Putamen (tissue), 1 donor: ENCODE measurements at places on chromosomes 12 and 14.
A peak's percentile ranks its signal among the peaks of the same experiment; 100 is the strongest.

DNA sequence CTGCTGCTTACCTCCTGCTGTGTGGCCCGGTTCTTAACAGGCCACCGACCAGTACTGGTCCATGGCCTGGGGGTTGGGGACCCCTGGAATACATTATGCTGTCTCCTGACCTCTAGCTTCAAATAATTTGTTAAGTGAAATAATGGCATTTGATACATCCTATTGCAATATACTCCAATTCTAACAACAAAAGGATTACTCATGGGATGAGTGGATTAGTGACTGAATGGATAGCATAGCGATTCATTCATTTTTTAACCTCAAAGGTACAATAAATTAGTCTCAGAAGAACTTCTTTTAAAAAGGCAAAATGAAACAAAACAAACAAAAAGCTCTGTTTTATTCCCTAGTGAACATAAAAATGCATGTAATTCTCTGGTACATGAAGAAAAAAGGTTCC lies 147.9 kb upstream of the PKP2 start:
- no peak for DNase-seq

DNA sequence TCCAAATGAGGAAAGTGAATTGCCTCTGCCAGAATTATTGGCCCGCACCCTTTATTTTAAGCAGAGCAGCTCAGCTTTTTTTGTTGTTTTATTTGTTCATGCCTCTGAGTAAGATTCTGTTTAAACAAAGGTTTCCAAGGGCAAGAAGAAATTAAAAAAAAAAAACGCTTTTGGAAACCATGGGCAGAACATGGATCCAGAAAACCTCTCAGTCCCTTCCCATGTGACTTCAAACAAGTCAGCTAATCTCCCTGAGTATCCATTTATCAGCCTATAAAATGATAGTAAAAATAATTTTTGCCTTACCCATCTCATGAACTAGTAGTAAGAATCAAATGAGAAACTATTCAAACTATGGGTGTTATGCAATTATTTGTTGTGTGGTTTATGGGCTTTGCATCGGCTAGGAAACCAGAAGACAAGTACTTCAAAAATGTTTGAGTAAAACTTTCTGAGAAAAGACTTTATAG lies 27.6 kb downstream of the KITLG start:
- DNase-seq = no peak

DNA sequence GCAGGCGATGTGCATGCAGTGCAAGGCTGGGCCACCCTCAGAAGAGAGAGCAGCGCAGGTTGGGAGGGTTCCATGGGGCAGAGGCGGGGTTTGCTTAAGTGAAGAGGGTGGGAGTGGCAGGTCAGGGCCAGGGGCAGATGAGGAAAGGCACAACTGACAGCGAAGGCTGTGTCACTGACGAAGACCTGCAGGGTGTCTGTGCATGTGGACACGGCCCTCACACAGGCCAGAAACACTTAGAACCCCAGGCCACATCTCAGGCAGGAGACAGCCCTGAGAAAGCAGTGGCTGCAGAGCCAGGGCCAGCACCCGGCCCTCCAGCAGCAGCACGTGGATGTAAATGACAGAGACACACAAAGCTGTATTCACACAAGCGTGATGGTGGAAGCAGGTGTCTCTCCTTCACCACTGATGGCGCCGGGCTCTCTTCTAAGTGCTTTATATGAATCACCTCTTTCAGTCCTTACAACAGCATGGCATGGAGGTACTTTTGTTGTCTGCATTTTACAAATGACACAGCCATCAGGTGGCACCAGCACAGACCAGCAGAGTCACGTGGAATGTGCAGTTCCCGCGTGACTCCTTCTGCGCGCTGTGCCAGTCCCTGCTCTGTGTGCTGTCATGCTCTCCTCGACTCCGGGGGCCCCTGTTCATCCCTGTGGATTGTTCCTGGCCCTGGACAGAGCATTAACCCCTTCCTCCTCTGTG lies 54.6 kb downstream of the TSPAN11 start:
- peak; percentile 15 for DNase-seq

- DNase-seq = no peak
Observed at GRCh38 chr14:98198385-98198784, 1073.6 kb downstream of the BCL11B start.

GRCh38 chr12:27319848-27320247 lies 12.8 kb upstream of the BMAL2 start:
- no peak for DNase-seq

- no peak for DNase-seq
Observed at GRCh38 chr12:3771853-3772252, 18.9 kb upstream of the CRACR2A start.

DNA sequence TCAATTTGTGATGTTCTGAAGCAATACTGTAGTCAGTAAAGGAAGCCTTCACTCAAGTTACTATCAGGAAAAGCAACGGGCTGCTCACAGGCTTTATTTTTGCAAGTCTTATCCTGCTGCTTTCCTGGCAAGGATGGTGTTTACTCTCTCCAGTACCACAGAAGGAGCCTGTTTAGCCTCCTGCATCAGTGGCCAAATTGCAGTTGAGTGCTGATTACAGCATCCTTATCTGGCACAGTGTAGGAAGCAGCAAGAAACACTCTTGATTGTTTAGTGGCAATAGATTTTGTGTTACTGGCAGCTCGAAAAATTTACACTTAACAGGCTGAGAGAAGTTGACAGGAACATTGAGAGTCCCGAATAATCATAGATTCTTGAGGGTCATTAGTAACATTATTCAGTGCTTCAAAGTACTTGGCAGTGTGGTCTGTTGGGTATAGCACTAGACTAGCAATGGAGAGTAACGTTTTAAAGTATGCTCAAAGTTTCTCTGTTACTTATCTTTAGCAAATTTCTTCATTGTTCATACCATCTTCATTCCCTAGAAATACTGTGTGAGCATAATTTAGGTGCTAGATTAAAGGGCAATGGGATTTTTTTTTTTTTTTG lies 11.7 kb downstream of the TULP3 start:
- DNase-seq = peak; percentile 76

- DNase-seq = no peak
Observed at GRCh38 chr14:80536456-80536855, 325.2 kb upstream of the DIO2 start.

- no peak for DNase-seq
Observed at GRCh38 chr14:101881426-101881825, 82.9 kb upstream of the DYNC1H1 start.

GRCh38 chr12:66898700-66899469 lies 220.0 kb upstream of the GRIP1 start:
- no peak for DNase-seq

DNA sequence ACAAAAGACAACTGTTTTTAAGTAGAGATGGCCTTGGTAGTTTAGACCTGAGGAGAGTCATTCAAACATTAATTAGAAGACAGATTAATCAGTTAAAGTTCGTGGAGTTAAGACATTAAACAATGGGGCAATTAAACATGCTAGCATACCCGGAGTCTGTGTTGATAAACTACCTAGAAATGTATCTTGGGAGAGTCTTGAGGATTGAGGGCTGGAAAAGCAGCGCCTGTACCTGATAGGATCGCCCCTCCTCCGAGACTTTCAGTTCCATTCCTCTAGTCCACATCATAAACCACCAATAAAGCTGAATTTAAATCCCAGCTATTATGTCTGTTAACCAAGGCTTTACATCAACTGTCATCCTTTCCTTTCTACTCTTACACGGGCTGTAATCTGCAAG lies 1.0 kb upstream of the KRAS start:
- DNase-seq = no peak

DNA sequence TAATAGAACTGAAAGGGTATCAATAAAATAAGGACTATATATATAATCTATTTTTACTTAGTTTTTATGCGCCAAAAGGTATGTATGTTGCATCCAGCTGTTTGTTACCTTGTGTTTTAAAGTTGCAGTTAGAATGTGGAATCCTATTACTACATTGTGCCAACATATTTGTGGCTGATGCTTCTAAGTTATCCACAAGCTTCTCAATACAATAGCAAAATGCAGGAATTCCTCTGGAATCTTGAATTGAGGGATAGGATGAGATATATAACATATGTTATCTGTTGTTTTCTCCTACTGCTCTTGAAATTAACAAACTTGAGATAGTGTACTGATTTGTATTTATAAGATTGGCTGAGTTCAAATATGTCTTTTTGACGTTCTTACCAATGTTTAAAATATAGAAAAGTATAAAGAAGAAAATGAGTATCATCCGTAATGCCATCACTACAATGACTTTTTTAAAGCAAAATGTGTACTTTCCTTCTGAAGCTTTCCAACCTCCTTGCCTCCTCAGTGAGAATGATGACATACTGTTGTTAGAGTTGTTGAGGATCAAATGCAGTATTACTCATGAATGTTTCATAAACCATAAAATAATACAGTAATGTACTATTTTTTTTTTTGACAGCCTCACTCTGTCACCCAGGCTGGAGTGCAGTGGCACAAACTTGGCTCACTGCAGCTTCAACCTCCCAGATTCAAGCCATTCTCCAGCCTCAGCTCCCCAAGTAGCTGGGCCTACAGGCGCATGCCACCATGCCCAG lies 6.6 kb downstream of the RAP1B start:
- DNase-seq = no peak

DNA sequence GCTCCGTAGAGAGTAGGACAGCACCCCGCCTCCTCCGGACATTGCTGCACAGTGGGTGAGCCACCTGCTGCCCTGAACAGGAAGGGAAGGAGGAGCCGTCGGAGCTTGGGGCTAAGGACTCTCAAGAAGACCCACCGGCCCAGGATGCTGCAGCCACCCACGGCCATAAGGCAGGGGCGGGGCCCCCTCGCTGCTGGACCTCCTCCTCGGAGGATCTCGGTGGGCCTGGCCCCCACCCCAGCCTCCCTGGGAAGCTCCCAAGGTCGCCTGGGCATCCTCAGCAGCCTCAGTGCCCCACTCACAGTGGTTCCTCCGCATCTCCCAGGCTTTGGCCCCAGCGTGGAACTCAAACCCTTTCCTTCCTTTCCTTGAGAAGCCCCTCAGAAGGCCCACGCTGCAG lies 68.6 kb upstream of the DIO3 start:
- DNase-seq = no peak

- no peak for DNase-seq
Observed at GRCh38 chr12:41452838-41453407, 264.8 kb downstream of the PDZRN4 start.

DNA sequence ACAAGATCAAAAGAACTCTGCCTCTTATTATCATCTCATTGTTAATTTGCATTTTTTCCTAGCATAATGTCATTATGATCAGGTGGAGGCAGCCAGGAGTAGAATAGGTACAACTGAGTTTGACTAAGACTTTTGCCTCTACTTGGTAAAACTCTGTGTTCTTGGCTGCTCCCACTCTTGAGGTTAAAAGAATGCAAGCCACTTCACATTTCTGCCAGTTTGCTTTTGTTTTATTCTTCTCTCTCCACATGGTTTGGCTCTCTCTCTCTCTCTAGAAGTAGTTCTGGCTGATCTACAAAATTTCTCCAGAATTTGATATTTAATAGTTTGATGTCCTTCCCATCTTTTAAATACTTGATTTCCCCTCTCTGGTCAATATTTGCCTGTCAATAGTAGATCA lies 170.7 kb upstream of the E2F7 start:
- no peak for DNase-seq

- DNase-seq = no peak
Observed at GRCh38 chr14:28083389-28083788, 683.2 kb upstream of the FOXG1 start.
